Aorta (tissue), 5 donors: ENCODE measurements at places on chromosomes 2 and 18. TPM values are rescaled to one million over a fixed set of nuclear protein-coding genes. Genes with fewer than 3 reads are reported as not detected.

DNA sequence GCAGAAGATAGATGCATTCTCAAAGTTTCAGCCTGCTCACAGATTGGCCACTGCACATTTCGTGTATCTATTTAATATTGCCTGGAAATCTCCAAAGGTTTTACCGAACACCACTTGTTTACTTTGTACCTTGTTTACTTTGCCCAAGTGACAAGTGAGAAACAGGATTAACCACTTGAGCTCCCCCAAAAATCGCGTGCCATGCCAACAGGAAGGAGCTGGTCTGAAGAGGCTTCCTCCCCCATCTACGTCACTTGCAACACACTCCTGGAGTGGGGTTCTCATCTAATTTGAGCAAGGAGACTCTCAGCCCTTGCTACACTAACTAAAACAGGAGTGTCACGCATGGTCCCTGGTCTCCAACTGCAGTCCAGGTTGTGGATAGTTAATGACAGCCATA is 212.5 kb upstream of the TMEM200C start:
- no peaks in the 10 kb centered on the region for H3K36me3 ChIP-seq
- no peaks in the 10 kb centered on the region for H3K4me1 ChIP-seq
- H3K27me3 ChIP-seq = no peaks in the 10 kb centered on the region
- DNase-seq = no peak
- H3K27ac ChIP-seq = no peak overlapping the region

The FAM161A gene
- total RNA-seq = 2.5 TPM

GRCh38 chr2:150027164-150027563 is 439.6 kb upstream of the MMADHC start:
- no peak overlapping the region for H3K4me3 ChIP-seq
- H3K36me3 ChIP-seq = no peaks in the 10 kb centered on the region
- H3K27me3 ChIP-seq = no peaks in the 10 kb centered on the region
- no peak overlapping the region for H3K27ac ChIP-seq
- H3K4me1 ChIP-seq = no peaks in the 10 kb centered on the region

The CHRND gene
- not detected for total RNA-seq

- no peak for DNase-seq
- no peak within 1 kb of the TSS for H3K27ac ChIP-seq
- no peaks in the 10 kb centered on the region for H3K27me3 ChIP-seq
- no peaks in the 10 kb centered on the region for H3K36me3 ChIP-seq
- H3K4me3 ChIP-seq = peak within 1 kb of the TSS; percentile 22
Observed at GRCh38 chr18:62324917-62325805, at the start of gene TNFRSF11A. Gene TNFRSF11A (plus strand): TSS chr18:62325310. CDS start chr18:62325353, 43 bp downstream.

DNA sequence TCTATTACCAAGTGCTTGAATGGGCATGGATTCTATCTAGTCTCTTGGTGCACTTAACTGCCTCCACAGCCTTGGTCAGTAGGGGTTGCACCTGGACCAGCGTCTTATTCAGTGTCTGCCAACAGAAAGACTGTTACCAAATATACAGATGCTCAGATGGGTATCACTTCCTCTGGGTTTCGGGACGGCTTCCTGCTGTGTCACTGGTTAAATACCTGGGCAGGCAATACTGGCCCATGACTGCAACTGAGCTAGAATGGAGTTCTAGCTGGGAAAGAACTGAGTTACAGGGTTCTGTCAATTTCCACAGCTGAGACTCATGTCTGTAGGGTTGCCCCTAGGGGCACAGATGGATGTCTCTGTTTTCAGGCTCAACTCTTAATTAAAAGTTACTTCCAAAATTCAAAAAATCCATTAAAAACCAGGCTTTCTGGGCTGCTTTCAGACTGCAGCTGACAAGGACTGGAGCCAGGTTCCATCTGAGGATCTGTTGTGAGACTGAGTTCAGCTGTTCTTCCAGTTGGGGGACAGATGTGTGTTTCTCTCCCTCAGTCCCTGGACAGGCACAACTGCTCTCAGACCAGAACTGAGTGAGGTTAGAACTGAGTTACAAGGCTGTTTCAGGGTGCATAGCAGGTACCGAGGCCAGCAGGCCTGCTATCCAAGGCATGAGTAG is 789.6 kb upstream of the SLC8A1 start:
- H3K4me3 ChIP-seq = no peak overlapping the region
- H3K27me3 ChIP-seq = no peaks in the 10 kb centered on the region
- H3K27ac ChIP-seq = no peak overlapping the region
- no peaks in the 10 kb centered on the region for H3K4me1 ChIP-seq
- H3K36me3 ChIP-seq = no peaks in the 10 kb centered on the region

DNA sequence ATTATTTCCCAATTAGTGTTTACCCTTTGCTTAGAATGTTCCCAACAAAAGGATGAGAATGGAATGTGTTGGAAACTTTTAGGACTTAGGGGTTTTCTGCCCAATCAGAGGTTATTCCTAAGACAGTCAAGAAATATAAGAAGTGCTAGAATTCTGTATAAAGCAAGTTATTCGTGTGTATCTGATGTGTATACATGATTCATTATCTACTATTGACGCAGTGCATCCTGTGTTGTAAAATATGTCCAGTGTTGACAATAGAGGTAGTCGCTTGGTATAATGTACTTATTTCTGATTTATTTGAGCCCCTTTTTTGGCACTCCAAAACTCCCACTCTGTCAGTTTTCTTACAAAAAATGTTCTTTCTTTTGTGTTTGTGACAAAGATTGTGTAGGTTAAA is 881 bp downstream of the PIKFYVE start:
- no peaks in the 10 kb centered on the region for H3K27me3 ChIP-seq
- no peaks in the 10 kb centered on the region for H3K36me3 ChIP-seq
- H3K4me3 ChIP-seq = peak overlapping the region; percentile 96
- no peaks in the 10 kb centered on the region for H3K4me1 ChIP-seq

DNA sequence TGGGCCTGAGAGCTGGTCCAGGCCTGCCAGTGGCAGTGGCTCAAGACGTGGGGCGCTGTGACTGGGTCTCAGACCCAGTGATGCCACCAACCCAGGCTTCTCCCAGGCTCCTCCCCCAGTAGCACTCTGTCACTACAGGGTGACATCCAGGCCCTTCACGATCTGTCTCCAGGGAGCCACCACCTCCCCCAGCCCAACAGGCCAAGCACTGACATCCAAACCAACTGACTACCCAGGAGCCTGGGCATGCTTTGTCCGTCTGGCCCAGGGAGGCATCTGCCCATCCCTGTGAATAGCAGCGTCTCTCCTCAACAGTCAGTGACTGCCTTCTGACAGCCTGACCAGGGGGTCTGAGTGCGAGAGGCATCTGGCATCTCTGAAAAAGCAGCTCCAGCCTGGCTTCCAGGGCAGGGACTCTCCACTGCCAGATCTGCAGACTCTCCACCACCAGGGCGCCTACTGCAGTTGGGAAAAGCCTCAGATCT is 13.0 kb downstream of the TEX44 start:
- peak overlapping the region; percentile 95 for H3K27ac ChIP-seq
- no peaks in the 10 kb centered on the region for H3K27me3 ChIP-seq
- DNase-seq = no peak
- H3K4me3 ChIP-seq = no peak overlapping the region

The STARD6 gene
- not detected for total RNA-seq

The SLC9A4 gene
- total RNA-seq = not detected

GRCh38 chr2:10042301-10043161 is 819 bp upstream of the KLF11 start:
- H3K4me1 ChIP-seq = no peaks in the 10 kb centered on the region
- H3K27me3 ChIP-seq = no peaks in the 10 kb centered on the region
- peak; percentile 95 for DNase-seq
- H3K4me3 ChIP-seq = no peak overlapping the region

DNA sequence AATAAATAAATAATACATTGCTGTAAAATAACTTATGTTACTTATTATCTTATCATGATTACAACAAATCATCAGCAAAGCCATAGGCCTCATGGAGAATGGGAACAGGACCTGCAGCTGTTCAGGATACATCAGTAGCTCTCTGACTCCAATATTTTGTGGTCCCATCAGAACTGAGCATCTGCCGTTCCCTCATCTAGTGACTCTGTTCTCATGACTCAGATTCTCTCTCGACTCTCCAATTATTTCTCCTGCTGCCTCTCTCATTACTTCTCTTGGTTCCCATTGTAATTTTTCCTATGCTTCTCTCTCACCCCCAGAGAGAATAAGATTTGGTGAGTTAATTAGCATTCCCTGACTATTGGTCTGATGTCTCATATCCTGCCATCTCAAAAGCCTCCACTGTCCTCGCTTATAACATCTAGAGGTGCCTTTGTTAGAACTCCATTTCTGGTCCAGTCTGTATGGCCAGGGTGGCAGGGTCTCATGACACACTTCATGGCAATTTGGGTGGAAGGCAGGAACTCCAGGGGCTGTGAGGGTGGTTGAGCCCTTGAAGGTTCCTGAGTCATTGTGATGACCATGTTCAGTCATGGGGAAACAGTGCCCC is 78.0 kb upstream of the TANC1 start:
- H3K36me3 ChIP-seq = no peaks in the 10 kb centered on the region
- DNase-seq = no peak
- H3K27ac ChIP-seq = no peak overlapping the region
- H3K4me1 ChIP-seq = no peaks in the 10 kb centered on the region
